ENCODE measurements at places on chromosomes 7 and 10.
A peak's percentile ranks its signal among the peaks of the same experiment; 100 is the strongest.

DNA sequence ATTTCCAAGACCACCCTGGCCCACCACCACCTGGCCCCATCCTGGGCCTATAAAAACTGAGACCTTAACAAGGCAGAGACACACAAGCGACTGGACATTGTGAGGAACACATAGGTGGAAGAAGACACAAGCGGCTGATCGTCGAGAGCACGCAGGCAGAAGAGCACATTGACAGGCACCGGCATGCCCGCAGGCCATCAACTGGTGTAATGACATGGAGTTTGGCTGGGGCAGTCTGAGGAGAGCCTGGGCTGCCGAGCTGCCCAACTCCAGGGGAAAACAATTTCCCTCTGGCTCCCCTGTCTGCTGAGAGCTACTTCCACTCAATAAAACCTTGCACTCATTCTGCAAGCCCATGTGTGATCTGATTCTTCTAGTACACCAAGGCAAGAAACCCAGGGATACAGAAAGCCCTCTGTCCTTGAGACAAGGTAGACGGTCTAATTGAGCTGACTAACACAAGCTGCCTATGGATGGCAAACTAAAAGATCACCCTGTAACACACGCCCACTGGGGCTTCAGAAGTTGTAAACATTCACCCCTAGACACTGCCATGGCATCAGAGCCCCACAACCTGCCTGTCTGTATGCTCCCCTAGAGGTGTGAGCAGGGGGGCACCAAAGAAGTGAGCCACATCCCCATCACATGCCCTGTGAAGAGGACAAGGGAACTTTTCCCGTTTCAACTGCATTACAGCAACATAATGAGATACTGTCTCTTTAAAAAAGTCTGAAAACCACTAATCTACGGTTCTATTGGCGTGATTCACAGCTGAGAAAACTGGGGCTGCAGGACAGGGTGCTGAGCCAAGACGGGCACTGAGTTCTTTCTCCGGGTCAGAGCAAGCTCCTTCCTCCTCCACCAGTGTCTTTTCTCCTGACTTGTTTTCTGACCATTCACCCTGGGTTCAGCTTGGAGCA is 18.5 kb upstream of the TNS3 start:
- DNase-seq, result peak; percentile 57

GRCh38 chr10:119364645-119365600 is 157.6 kb downstream of the GRK5 start:
- no peak for DNase-seq

DNA sequence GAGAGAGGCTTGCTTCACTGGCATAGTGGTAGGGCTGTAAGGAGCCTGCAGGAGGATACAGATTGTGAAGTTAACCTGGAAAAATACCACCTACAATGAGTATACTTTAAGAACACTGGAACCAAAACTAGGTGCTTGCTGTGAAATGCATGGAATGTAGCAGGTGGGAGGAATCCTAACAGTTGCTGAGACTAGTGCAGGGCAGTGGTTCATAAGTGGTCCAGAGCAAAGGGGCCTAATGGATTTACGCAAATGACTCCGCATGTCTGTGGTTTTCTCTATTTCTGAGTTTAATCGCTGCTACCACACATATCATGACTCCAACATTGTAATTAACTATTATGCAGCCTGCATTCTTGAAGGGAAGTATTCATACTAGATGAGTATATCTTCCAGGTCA is 218.4 kb downstream of the CHRM2 start:
- DNase-seq, result no peak

DNA sequence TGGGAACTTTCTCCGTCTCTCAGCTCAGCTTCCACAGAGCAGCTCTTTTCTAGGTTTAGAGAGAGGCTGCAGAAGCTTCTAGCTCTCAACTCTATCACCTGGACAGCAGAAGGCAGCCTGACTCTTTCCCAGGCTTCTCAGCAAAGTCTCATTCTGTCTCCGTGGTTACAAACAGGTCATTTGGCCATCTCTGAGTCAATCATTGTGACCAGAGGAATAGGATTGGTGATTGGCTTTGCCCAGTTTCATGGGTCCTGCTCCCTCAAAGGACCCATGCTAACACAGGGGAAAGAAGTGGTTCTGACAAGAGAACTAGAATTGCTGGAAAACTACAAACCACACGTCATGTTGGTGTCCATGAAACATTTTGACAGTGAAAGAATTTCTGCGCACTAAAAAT is 43.6 kb downstream of the PRR15 start:
- no peak for DNase-seq

DNA sequence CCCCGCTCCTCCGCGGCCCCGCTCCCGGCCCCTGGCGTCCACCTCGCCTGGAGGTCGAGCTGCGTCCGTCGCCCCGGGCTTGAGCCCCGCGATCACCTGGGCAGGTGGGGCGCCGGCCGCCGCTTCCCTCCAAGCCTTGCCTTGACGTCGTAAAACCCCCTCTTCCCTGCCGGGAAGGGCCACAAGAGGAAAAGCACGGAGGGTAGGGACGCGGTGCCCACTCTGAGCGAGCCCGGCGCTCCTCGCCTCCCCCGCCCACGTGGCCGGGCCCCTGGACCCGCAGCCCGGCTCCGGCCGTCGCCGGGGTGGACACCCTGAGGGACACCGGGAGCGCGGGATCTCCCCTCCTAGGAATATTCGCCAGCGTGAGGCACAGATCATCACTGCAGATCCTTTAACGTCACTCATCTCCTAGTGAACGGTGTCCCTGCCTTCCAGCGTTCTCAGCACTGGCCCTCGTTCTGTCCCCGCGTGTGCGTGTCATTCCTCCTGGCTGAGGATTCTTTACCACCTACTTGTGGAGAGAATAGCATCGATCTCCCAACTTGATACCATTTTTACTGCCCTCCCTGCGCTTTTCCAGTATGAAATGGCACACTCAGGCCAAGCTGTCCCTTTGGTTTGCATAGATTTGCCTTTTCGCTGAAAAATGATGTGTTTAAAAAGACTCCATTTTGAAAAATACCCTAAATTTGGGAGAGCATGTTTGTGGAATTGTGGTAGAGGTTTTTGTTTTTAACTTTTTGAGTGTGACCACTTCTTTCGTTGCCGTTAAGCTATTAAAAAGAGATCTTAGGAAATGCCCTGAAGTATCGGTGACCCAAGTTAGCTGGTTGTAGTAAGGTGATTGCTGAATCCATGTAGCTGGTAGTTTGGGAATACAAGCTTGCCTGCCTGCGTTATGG is 649 bp downstream of the ACTR3B start:
- no peak for DNase-seq

DNA sequence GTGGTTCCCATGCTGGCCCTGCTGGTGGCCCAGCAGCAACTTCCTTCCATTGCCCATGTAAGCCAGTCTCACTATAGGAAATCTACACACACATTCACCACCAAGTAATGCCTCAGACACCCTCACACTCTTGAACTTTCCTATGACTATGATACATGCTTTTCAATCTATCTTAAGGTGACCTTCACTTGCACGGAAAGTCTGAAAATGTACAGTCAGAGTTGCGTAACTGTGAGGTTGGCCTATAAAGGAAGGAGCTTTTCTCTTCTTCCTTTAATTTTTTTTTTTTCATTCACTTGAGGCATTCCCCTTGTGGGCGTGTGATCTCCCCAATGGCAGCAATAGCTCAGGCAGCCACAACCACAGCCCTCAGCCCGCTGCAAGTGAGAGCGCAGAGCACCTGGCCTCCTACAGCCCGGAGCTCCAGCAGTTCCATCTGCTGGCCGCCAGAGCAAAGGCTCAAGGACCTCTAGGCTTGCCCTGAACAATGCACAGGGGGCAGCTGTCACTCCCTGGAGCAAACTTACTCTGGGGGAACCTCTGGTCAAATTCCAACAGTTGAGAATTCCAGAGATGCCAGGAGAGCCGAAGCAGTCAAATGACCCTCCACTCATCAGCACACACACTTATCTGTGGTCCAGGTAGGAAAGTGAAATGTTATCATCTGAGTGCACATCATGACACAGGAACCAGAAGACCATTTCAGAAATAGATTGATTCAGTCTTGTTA is 123.1 kb upstream of the ADO start:
- DNase-seq, result no peak

- DNase-seq, result no peak
Measured at GRCh38 chr10:61050120-61050745, 106.2 kb upstream of the RHOBTB1 start.

DNA sequence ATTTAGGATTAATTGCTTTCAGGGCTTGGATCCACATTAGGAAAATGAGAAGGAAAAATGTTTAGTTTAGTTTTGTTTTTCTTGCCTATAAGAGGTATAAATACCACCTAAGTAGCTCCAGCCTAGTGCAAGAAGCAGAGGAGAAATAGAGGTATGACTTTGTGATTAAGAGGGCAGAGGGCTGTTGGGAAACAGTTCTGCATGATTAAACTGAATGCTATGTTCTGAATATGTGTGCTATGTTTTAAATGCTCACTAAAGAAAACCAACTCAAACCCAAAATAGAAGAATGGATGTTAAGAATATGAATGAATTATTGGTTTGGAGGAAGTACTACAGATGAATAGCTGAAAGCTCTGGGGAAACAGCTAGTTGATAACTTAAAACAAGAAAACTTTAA is 7.6 kb downstream of the CALCR start:
- no peak for DNase-seq
